ENCODE measurements at places on chromosomes 11 and 22. TPM values are rescaled to one million over a fixed set of nuclear protein-coding genes. Genes with fewer than 3 reads are reported as not detected.

DNA sequence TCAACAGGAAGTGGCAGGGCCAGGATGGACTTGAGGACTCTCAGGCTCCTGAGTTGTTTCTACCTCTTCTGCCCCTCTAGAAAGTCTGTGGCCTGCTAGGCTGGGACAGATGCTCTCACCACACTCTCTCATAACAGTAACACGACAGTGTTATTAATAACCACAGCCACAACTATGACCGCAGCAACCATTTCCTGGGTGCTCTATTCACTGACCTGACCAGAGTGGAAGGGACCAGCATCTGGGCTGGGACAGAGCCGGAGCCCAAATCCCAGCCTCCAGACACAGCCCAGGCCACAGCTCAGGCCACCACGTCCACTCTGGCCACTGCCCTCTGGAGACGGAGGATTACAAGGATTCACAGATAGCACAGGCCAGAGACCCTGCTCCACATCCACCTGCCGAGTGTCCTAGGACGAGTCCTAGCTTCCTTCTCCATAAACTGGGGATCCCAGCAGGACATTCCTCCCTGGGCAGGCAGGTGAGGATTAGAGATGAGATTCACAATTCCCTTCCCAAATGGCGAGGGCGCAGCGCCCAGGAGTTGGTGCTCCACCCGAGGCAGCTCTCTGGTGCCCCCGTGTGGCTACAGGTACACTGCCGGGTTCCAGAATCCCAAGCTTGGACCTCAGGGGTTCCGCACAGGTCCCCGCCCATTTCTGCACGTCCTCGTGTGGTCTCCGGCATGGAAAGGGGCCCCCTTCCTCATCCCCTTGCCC, 7.1 kb downstream of the PNPLA5 start:
- H3K27ac ChIP-seq: no peak overlapping the region
- DNase-seq: peak; percentile 58
- H3K27me3 ChIP-seq: peaks cover 24% of the 10 kb centered on the region
- no peak overlapping the region for H3K4me3 ChIP-seq

GRCh38 chr11:69655479-69656428, 14.8 kb downstream of the CCND1 start:
- H3K4me3 ChIP-seq: no peak overlapping the region
- H3K27ac ChIP-seq: no peak overlapping the region
- DNase-seq: peak; percentile 19
- no peaks in the 10 kb centered on the region for H3K4me1 ChIP-seq
- H3K27me3 ChIP-seq: no peaks in the 10 kb centered on the region

GRCh38 chr11:3193373-3194015, 25.1 kb downstream of the MRGPRG start:
- H3K4me3 ChIP-seq: no peak overlapping the region
- no peaks in the 10 kb centered on the region for H3K4me1 ChIP-seq
- H3K36me3 ChIP-seq: no peaks in the 10 kb centered on the region
- no peaks in the 10 kb centered on the region for H3K27me3 ChIP-seq
- DNase-seq: peak; percentile 10

- H3K4me1 ChIP-seq: peaks cover 23% of the 10 kb centered on the region
- no peaks in the 10 kb centered on the region for H3K27me3 ChIP-seq
- no peak overlapping the region for H3K4me3 ChIP-seq
- no peaks in the 10 kb centered on the region for H3K36me3 ChIP-seq
Measured at GRCh38 chr11:36622431-36623136, 24.5 kb upstream of the RAG2 start.

CEP126 gene
- total RNA-seq: 1.5 TPM

GRCh38 chr22:17990147-17990546, 34.2 kb downstream of the MICAL3 start:
- no peaks in the 10 kb centered on the region for H3K36me3 ChIP-seq
- peaks cover 25% of the 10 kb centered on the region for H3K4me1 ChIP-seq
- no peak overlapping the region for H3K27ac ChIP-seq
- no peaks in the 10 kb centered on the region for H3K27me3 ChIP-seq
- DNase-seq: no peak

- H3K27me3 ChIP-seq: no peaks in the 10 kb centered on the region
- no peak overlapping the region for H3K27ac ChIP-seq
- peaks cover 5% of the 10 kb centered on the region for H3K4me1 ChIP-seq
- H3K36me3 ChIP-seq: no peaks in the 10 kb centered on the region
- no peak overlapping the region for H3K4me3 ChIP-seq
Measured at GRCh38 chr11:117980720-117981119, 5.5 kb upstream of the IL10RA start.

SLC22A9 gene
- not detected for total RNA-seq

DNA sequence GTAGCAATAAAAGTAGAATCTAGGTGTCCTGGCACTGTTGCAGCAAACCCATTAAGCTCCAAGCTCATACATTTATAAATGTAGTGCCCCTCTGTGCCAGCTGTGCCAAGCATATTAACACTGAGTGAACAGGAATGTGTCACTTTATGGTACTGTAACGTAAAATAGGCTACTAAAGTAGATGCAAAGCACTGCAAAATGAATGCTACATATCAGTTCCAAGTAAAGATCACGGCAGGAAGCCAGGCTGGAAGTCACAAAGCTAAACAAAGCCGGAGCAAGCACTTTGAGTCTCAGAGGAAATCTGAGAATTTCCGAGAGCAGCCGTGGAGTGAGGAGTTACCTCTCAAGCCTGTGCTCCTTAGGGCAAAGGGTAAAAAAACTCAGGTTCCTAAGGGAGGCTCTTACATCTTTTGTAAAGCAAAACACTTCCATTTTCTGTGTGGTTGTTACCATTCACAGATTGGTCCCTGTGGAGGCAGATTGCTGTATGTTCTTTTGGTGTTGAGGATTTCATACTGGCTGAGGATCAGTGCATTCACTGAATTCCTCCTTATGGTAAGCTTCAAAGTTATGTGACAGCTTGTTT, 85.7 kb downstream of the WNT11 start:
- H3K4me1 ChIP-seq: peaks cover 49% of the 10 kb centered on the region
- H3K36me3 ChIP-seq: peaks cover 10% of the 10 kb centered on the region
- DNase-seq: peak; percentile 34
- H3K27ac ChIP-seq: peak overlapping the region; percentile 9

GRCh38 chr22:37425800-37426705, 1.2 kb downstream of the ELFN2 start:
- no peaks in the 10 kb centered on the region for H3K4me1 ChIP-seq
- H3K27ac ChIP-seq: no peak overlapping the region
- peaks cover 69% of the 10 kb centered on the region for H3K27me3 ChIP-seq
- H3K4me3 ChIP-seq: no peak overlapping the region
- no peaks in the 10 kb centered on the region for H3K36me3 ChIP-seq

DNA sequence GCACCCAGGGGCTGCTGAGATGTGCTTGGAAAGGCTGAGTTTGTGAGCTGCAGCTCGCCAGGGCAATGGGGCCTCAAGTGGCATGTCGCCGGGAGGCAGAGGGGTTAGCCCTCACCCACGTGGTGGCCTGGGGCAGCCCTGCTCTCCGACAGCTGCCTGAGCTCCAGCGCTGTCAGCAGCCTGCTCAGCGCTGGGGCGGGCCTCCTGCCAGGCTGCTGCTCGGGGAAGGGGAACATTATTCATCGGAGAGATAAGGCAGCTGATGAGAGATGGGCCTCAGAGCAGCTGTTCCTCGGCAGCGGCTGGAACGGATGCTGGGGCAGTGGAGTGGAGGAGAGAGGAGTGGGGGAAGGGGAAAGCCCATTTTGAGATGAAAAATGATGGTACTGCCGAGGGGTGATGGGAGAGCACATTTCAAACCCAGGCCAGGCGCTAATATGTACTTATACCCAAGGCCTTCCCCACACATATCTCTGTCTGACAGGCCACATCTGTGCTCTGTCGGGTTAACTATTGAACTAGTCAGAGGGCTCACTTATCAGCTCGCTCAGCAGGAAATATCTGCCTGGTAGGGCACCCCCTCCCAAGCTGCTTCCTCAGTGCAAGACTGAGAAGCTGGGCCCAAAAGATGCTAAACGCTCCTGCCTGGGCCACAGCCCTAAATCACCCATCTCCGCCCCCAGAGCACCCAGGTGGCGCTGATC, 79.5 kb downstream of the TIMP3 start:
- no peaks in the 10 kb centered on the region for H3K27me3 ChIP-seq
- peak overlapping the region; percentile 11 for H3K27ac ChIP-seq
- no peak overlapping the region for H3K4me3 ChIP-seq
- DNase-seq: peak; percentile 94
- no peaks in the 10 kb centered on the region for H3K36me3 ChIP-seq
- H3K4me1 ChIP-seq: peaks cover 17% of the 10 kb centered on the region

DNA sequence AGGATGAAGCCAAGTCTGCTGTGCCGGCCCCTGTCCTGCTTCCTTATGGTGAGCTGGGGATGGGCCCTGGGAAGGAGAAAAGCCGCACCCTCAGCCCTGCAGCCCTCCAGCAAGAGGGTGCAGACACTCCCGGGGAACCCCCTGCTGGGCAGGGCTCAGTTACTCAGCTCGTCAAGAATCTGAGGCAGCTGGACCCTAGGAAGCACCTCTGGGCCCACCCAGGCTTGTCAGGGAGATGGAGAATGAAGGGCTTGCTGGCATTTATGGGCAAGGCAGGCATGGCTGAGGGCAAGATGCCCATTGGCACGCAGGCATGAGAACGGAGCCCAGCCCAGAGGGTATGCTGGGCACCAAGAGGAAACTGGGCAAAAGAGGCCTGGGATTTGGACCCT, 12.9 kb downstream of the RELT start:
- DNase-seq: no peak
- H3K4me3 ChIP-seq: no peak overlapping the region
- peaks cover 35% of the 10 kb centered on the region for H3K4me1 ChIP-seq
- H3K36me3 ChIP-seq: no peaks in the 10 kb centered on the region
- H3K27me3 ChIP-seq: no peaks in the 10 kb centered on the region

UBQLN3 gene
- not detected for total RNA-seq

GRCh38 chr22:35528927-35529326, 11.7 kb upstream of the RASD2 start:
- H3K4me3 ChIP-seq: no peak overlapping the region
- no peaks in the 10 kb centered on the region for H3K36me3 ChIP-seq
- no peaks in the 10 kb centered on the region for H3K4me1 ChIP-seq
- H3K27ac ChIP-seq: no peak overlapping the region
- no peak for DNase-seq
- no peaks in the 10 kb centered on the region for H3K27me3 ChIP-seq

ASCL2 gene
- total RNA-seq: not detected

DNA sequence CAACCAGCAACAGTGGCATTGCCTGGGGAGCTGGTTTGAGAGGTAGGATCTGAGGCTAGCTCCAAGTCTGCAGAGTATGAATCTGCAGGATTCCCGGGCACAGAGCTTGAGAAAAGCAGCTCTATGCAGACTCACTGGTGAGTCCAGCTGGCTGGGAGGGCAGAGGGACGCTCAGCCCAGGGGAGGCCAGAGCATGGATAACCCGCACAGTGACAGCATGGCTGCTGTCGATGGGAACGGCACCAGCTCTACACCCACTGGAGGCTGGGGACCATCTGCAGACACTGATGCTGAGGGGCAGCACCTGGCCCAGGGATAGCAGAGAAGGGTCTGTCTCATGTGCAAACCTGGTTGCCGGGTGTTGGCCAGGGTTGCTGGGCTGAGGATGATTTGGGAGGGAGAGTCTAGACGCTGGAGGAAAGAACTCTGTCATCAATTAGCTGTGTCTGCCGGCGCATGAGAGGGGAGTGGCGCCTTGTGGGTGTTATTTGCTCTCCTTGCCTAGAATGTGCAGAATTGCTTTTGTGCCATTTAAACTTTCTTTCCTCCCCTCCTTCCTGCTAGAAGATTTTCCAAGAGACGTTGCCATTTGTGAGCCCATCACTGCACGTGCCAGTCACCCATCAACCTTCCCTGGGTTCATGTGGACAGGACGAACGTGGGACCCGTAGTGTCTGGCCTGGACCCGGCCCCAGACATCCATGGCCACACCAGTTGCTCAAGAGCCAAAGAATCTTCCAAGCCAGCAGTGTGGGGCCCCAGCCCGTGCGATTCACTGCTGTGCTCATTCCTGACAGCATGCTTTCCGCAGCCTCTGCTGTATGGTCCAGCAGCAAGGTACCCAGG, 19.1 kb upstream of the LINC01488 start:
- no peak overlapping the region for H3K4me3 ChIP-seq
- H3K4me1 ChIP-seq: peaks cover 31% of the 10 kb centered on the region
- no peaks in the 10 kb centered on the region for H3K27me3 ChIP-seq
- DNase-seq: no peak

NKAPD1 gene
- 7.6 TPM for total RNA-seq

GRCh38 chr22:44295406-44295805, 17.3 kb downstream of the SHISAL1 start:
- H3K4me3 ChIP-seq: no peak overlapping the region
- H3K27ac ChIP-seq: no peak overlapping the region
- no peak for DNase-seq
- no peaks in the 10 kb centered on the region for H3K36me3 ChIP-seq

MS4A2 gene
- total RNA-seq: 0.40 TPM

DNA sequence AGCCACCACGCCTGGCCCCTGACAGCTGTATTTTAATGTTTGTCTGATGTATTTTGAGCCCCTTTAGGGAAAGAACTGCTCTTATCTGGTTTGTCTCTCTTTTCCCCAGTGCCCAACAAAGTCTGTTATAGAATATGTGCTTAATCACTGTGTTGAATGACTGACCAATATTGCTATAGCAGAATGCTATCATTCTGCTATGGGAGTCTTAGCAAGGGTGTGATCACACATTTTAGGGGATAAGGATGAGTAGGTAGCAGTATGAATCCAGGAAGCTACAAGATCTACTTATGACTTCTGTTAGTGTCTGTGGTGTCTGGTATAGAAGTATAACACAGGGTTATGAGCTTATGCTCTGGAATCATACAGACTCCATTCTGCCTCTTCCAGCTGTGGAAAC, 117.5 kb upstream of the RRM1 start:
- no peak overlapping the region for H3K27ac ChIP-seq
- no peaks in the 10 kb centered on the region for H3K4me1 ChIP-seq
- no peak for DNase-seq
- no peaks in the 10 kb centered on the region for H3K36me3 ChIP-seq

DNA sequence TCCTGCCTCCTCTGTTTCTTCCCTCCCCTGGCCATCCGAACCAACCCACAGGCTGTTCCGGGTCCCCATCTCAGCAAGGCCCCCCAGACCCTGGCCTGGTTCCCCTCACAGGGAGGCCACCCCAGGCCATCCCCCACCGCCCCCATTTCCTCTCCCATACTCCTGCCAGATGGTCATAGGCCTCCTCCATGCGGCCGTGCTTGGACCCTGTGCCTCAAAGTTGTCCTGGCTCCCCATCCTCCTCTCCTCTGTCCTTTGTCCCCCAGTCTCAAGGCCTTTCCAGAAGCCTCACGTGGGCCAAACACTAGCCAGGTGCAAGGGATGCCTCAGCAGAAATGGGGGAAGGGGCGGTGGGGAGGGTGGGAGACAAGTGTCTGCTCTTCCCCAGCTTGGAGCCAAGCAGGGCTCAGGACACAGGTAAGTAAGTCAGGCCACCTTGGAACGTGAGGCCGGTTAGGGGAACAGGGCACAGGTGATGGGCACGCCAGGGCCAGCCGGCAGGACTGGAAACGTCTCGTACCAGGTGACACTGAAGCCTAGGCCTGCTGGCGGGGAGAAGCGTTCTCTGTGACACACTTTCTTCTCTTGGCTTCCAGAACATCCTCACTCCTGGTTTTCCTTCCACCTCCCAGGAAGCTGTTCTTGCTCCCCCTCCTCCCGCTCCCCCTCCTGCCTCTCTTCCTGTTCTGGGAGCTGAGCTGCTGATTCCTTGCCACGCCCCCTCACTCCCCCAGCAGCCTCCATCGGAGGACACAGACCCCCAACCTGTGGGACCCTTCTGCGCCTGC, 31.5 kb upstream of the SLC22A12 start:
- no peaks in the 10 kb centered on the region for H3K36me3 ChIP-seq
- no peaks in the 10 kb centered on the region for H3K27me3 ChIP-seq
- no peak for DNase-seq
- H3K4me1 ChIP-seq: peaks cover 6% of the 10 kb centered on the region
- no peak overlapping the region for H3K27ac ChIP-seq

GRCh38 chr11:96338910-96339705, 3.9 kb downstream of the MAML2 start:
- peaks cover 55% of the 10 kb centered on the region for H3K4me1 ChIP-seq
- peak; percentile 51 for DNase-seq
- no peaks in the 10 kb centered on the region for H3K27me3 ChIP-seq
- H3K4me3 ChIP-seq: peak overlapping the region; percentile 68

All from heart left ventricle (tissue), 16 donors.